ENCODE measurements at places on chromosomes 3 and 15. TPM values are rescaled to one million over a fixed set of nuclear protein-coding genes. Genes with fewer than 3 reads are reported as not detected.

DNA sequence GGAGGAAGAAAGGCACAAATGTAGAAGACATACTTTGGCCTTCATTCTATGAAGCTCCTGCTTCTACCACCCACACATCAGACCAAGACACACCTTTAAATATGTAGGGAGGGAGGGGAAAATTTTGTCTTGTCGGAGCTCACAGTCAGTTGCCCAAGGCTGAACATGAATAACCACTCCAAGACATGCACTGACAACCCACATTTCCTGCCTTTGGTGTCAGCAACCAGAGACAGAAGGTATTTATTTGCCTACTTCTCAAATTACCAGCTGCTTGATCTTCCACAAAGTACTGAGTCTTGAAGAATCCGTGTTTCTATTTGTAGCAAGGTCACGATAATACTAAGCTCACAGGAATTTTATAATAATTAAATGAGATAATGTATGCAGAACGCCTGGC, 169.7 kb downstream of the KCNMB2 start:
- DNase-seq, result no peak

GRCh38 chr3:162170581-162170980, 674.0 kb downstream of the OTOL1 start:
- no peak for DNase-seq

DNA sequence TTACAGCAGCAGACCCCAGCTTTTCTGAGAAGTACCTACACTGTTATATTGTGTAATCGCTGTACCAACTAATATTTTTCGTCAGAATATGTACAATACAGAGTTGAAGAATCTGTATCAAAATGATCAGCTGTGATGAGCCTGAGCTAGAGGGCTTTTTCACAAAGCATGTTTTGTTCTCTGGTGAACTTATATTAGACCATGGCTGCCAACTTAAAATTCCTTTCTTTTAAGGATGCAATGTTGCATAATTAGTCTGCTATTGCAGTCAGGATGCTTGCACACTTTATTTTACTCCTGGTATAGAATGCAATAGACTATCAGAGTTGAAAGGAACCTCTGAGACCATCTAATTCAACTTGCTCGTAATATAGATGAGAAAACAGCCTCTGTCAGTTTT, 127.8 kb downstream of the RBMS3 start:
- no peak for DNase-seq

- DNase-seq, result peak; percentile 68
Observed at GRCh38 chr15:63502843-63503738, 1.3 kb upstream of the USP3 start.

GRCh38 chr3:55480911-55481743, 6.0 kb downstream of the WNT5A start:
- DNase-seq, result peak; percentile 83

GRCh38 chr3:146464005-146464595, 5.3 kb downstream of the PLSCR2 start:
- DNase-seq, result no peak

- DNase-seq, result no peak
Observed at GRCh38 chr15:79341396-79341795, 30.5 kb downstream of the TMED3 start.

- no peak for DNase-seq
Observed at GRCh38 chr15:38651328-38652038, 86.9 kb upstream of the RASGRP1 start.

DNA sequence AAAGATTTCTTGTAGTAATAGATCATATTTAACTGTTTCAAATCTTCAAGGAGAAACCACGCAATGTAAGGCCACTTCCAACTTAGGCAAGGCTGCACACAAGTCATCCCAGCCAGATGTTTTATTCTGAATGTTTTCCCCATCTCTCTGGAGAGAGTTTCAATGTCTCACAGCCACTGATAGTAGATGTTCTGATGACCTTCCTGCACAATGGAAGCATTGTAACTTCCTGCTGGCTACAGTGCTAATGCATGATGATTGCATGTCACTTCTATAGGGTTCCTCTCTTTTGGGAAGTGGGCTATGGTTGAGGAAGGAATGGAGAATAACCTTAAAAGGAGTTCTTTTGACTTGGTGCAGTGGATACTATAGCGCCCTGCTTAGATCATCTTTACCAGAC, 328.0 kb downstream of the ZNF621 start:
- no peak for DNase-seq

GRCh38 chr15:70618929-70619328, 144.4 kb downstream of the UACA start:
- no peak for DNase-seq

Gene CAPN3
- total RNA-seq, result not detected

Gene ROPN1
- total RNA-seq, result not detected

Gene ARGFX
- not detected for total RNA-seq

Gene CPNE9
- total RNA-seq, result 0.38 TPM

Gene PARP15
- total RNA-seq, result not detected
